ENCODE measurements at places on chromosomes 2 and 18. TPM values are rescaled to one million over a fixed set of nuclear protein-coding genes. Genes with fewer than 3 reads are reported as not detected.

- no peak for DNase-seq
Measured at GRCh38 chr2:44100351-44100750, 68.3 kb upstream of the PPM1B start.

- DNase-seq: no peak
Measured at GRCh38 chr18:65988972-65989371, 238.2 kb downstream of the CDH7 start.

SFTPB gene
- not detected for total RNA-seq

- no peak for DNase-seq
Measured at GRCh38 chr2:216477283-216478035, 21.2 kb upstream of the RPL37A start.

- DNase-seq: no peak
Measured at GRCh38 chr2:217988840-217989204, 14.0 kb downstream of the TNS1 start.

- DNase-seq: peak; percentile 11
Measured at GRCh38 chr2:44075541-44075940, 79.8 kb upstream of the LRPPRC start.

GPR35 gene
- 1.9 TPM for total RNA-seq

- no peak for DNase-seq
Measured at GRCh38 chr2:42724886-42725285, 39.0 kb downstream of the OXER1 start.

GRCh38 chr2:118971245-118972122 is 29.5 kb downstream of the MARCO start:
- DNase-seq: peak; percentile 60

- DNase-seq: peak; percentile 43
Measured at GRCh38 chr2:110853516-110853915, 121.1 kb downstream of the ACOXL start.

SMPD4 gene
- total RNA-seq: 32.7 TPM

GRCh38 chr2:187920511-187920910 is 366.3 kb upstream of the TFPI start:
- no peak for DNase-seq

DNA sequence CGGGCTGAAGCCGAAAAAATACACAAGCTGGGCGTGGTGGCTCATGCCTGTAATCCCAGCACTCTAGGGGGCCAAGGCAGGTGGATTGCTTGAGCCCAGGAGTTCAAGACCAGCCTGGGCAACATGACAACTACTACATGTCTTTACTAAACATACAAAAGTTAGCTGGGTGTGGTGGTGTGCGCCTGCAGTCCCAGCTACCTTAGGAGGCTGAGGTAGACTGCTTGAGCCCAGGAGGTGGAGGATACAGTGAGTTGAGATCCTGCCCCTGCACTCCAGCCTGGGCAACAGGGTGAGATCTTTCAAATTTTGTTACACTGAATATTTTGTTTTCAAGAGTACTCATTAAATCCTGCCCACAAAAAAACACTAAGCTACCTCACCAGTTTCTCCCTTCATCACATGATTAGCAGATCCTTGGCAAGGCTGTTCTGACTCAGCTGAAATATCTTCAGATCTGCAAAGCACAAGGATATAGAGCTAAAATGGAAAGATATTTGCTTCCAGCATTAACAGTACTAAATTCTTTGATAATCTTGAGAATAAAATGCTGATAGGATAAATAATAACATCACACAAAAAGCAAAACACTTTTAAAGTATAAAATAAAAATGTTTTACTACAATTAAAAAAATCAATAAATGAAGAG is 28.2 kb upstream of the MCM6 start:
- DNase-seq: no peak

GRCh38 chr2:233007270-233007669 is 5.8 kb downstream of the NGEF start:
- no peak for DNase-seq

BMP10 gene
- not detected for total RNA-seq

- DNase-seq: no peak
Measured at GRCh38 chr18:32770666-32771168, 2.1 kb downstream of the KLHL14 start.

DNA sequence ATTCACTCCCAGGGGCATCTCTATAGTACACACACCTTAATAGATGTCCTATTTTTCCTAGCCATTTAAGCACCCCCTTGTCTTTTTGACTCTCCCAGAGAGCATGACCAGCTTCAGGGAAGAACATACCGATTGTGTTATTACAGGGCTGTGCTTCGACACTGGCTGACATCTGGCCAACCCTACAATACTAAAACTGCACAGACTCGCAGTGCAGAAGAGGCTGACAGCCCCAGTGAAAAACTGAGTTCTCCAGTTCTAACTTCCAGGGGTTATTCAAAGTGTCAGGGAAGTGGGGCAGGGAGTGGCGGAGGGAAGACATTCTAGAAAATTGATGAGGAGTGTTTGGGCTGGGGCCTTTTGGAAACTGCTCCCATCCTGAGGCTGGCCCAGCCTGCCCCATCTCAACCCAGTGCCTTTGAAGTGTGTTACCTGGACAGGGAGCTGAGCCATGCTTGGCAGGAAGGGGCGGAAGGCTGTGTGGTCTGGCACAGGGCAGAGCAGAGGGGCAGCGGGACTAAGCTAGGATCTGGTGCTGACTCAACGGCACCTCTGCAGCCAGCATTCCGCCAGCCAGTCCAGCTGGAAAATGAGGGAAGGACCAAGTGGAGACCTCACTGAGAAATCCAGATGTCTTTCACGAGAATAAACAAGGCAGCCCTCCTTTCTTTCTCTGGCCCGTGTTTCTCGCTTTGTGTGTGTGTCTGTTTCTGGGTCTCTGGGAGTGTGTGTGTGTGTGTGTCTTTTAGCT is 15.4 kb upstream of the IGFBP5 start:
- no peak for DNase-seq

DSEL gene
- 19.8 TPM for total RNA-seq

POMC gene
- total RNA-seq: 3.4 TPM

DNA sequence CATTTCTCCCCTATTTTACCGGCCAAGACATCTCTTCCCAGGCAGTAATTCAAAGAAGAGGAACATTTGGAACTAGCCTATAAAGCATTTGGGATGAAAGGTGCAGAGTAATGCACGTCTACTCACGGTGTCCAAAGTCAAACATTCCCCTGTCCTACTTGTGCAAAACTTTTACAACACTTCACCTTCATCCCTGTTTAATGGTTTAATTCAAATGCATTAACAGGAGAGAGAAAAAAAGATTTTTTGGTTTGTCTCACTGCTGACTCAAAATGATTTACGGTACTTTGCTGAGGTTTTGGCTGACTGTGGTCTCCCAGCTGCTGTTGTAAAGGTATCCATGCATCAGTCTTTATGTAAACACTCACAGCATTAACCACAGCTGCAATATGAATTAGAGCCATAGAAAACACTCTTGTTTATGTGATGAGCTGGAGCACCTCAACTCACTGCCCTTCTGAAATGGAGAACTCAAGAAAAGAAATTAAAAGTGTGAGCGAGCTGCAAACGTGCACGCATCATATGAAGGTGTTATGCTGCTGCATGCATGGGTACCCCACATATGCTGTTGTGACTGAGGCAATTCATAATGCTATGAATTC is 220.5 kb downstream of the PIEZO2 start:
- no peak for DNase-seq

GRCh38 chr2:227500301-227500630 is 28.3 kb downstream of the AGFG1 start:
- DNase-seq: no peak

CYS1 gene
- total RNA-seq: 0.80 TPM

GRCh38 chr2:236170590-236171165 is 2.5 kb upstream of the GBX2 start:
- no peak for DNase-seq

GRCh38 chr18:3665780-3666525 is 216.0 kb downstream of the TGIF1 start:
- no peak for DNase-seq

DNA sequence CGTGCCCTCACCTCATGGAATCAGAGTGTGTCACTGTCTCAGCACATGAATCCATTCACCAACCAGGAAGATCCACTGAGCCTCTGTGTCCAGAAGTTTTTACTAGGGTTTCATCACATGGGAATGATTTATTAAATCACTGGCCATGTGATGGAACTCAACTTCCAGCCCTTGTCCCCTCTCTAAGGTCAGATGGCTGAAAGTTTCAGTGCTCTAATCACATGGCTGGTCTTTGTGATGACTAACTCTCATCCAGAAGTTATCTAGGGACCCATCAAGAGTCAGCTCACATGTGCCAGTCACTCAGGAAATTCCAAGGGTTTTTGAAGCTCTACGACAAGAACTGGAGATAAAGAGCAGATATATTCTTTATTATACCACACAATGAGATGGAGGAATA is 140.5 kb upstream of the GYPC start:
- no peak for DNase-seq

- no peak for DNase-seq
Measured at GRCh38 chr18:36442717-36443116, 145.2 kb downstream of the FHOD3 start.

CTAGE1 gene
- not detected for total RNA-seq

PCARE gene
- 0.06 TPM for total RNA-seq

DNA sequence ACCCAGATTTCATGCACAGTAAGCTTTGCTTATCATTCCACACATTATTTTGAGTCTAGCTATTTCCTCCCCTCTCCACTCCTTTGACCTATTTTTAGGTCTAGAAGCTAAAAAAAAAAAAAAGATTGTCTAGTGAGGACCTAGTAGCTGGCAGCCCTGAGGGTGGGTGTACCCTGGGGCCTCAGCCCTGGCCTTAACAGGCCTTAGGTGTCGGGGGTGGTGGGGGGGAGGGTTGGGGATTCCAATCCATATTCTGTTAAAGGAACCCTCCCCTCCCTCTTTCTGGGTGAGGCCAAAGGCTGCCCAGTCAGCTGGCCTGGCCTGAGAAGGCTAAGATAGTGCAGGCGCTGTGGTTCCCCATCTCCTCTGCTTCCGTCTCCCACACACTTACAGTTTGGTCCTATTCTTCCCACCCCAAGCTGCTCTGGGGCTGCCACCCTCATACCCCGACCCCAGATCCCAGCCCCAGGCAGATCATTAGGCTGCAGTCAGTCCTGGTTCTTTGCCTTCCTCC is 65.5 kb upstream of the HK2 start:
- no peak for DNase-seq

DNA sequence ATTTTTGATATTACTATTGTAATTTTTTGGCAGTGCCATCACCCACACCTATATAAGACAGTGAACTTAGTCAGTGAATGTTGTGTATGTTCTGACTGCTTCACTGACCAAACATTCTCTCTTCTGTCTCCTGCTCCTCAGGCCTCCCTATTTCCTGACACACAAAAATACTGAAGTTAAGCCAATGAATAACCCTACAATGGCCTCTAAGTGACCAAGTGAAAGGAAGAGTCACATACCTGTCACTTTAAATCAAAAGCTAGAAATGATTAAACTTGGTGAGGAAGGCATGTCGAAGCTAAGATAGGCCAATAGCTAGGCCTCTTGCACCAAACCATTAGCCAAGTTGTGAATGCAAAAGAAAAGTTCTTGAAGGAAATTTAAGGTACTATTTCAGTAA is 151.9 kb downstream of the RND3 start:
- DNase-seq: no peak

DNA sequence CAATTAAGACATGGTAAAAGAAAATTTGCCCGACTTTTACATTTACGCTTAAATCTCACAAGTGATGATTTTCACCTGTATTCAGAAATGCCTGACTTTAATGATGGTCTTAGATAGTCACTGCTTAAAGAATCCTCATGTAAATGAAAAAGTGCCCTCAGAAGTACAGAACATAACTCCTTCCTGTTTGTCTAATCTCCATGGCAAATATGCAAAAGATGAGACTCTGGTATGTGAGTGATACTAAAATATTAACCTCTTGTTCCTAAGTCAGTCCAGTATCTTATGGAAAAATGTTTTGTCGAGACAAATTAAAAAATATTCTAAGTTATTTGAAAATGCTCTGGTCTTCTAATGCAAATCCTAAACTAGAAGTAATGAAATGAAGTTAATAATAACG is 29.2 kb downstream of the KCTD1 start:
- no peak for DNase-seq

DNA sequence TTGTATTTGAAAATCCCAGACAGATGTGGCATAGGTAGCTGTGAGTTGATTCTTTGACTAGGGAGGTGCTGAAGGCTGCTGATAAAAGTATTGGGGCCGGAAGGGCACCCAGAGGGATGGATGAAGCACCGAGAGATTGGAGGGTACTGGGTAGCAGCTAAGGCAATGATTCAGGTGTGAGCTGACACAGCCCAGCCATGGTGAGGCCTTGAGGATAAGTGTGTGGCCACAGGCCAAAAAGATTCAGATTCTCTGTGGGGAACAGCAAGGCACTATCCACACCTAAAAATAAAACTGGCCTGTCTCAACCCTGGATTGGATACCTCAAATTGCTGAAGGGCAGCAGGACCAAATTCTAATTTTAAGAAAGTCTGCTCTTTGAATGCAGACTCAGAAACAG is 35.2 kb downstream of the RDH14 start:
- DNase-seq: no peak

OSR1 gene
- total RNA-seq: 41.6 TPM

- no peak for DNase-seq
Measured at GRCh38 chr2:37080266-37080665, 3.9 kb downstream of the HEATR5B start.

DNA sequence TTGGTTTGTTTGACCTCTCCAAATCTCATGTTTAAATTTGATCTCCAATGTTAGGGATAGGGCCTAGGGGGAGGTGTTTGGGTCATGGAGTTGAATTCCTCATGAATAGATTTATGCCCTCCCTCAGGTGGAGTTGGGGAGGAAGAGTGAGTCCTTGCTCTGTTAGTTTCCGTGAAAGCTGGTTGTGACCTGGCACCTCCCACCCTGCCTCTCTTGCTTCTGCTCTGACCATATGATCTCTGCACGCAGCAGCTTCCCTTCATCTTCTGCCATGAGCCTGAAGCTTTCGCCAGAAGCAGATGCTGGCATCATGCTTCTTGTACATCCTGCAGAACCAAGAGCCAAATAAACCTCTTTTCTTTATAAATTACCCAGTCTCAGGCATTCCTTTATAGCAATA is 231.6 kb upstream of the ERBB4 start:
- no peak for DNase-seq

DNA sequence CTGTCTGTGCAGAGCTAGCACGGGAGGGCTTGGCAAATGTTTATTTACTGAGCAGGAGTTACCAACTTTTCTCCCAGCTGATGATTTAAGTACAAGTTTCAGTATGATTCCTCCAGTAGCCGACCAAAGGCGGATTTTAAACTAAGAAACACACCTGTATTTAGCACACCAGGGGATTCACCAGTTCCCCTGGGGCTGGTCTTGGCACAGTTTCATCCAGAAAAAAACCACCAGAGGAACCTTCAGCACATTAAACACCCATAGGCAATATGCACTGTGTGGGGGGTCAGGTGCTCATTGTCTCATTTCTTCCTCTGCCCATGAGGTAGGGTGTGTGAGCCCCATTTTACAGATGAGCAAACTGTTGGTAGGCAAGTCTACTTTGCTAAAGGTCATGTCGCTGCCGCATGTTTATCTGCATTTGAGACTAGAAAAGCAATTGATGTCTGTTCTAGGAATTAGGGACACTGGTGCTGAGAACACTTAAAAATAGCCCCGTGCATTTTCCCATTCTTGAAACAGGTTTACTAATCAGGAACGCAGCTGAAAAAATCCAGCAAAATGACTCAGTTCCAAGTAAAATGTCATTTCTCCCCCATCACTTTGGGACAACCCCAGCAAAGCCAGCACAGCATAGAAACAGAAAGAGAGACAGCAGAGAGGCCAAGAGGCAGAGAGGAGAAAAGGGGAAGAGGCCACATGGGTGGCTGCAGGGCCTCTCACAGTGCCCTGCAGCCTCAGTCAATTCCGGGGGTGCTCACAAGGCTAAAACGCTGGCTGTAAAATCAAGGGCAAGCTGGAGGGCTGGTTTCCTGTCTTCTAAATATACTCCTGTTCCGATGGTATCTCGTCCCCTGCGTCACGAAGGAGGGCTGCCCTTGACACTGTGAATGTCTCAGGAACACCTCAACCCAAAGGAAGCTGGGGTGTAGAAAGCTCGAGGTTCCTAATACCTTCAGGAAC is 166.8 kb upstream of the ID2 start:
- no peak for DNase-seq
